NCI-H1417 treated with DMSO at 0.1 percent for 48 hours (cell line): ENCODE measurements at places on chromosomes 2 and 18.

GRCh38 chr2:112255875-112256274, 1.0 kb upstream of the ZC3H8 start:
- DNase-seq = no peak

- DNase-seq = no peak
These were observed 29.3 kb downstream of the HS1BP3 start for GRCh38 chr2:20621366-20622295.

DNA sequence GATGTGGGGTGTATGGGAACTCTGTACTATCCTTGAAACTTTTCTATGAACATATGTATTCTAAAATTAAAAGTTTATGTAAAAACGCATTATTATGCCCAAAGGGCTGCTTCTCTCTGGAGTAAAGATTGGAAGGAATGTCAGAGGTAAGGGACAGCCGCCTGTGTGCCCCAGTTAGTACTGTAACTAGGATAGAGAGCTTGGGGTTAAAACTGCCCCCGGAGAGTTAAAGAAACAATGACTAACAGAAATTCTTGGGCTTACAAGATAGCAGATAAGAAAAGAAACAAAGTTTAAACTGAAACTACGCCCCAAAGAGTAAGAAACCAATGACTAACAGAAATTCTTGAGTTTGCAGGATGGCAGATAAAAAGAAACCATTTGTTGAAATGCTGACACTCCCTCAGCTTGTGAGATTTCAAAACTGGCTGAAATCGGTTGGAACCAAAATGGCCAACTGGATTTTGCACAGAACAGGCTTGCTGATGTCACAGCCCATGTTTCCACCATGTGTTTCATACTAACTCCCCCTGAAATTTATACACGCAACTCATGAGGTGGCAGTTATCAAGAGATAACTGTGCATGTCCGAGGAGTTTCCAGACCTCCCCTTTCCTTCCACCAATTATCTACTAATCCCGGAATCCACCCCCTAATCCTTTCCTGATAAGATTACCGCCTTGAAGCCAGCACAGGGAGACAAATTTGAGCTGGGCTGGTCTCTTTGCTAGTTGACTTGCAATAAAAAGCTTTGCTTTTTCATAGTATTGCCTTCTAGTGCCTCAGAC, 8.7 kb upstream of the TXNDC2 start:
- no peak for DNase-seq

- no peak for DNase-seq
These were observed 265.7 kb upstream of the HS6ST1 start for GRCh38 chr2:128584296-128584890.

GRCh38 chr2:156322686-156323231, 9.8 kb downstream of the NR4A2 start:
- DNase-seq = no peak

DNA sequence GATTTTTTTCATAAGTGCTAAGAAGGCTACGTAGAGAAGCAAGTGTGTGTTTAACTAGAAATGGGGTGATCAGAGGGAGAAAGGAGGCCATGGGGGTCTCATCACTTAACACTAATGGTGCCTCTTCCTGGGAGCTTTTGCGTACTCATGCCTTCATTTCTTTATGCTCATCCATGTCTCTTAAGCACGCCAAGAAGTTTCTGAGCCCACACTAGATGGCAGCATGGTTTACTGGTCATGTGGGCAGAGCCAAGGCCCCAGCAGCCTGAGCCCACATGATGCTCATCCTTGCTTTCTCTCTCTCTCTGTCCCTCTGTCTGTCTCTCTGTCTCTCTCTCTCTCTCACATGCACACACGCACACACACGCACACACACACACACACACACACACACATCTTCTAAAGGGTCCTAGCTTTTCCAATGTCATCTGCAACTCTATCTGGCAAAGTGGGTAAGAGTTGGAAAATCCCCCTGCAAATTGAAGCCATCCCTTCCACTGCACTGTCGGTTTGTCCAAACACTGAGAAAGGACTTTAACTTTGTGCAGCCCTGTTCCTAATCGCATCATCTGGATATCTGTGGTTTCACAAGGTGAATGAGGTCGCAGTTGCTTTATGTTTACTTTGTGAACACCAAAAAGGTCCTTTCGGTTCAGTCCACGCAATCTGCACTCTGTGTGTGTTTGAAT, 137.1 kb upstream of the CCDC68 start:
- no peak for DNase-seq

- DNase-seq = no peak
These were observed 84.9 kb downstream of the MARCO start for GRCh38 chr2:119026890-119027289.
